Esophagus squamous epithelium (tissue), 5 donors: ENCODE measurements at places on chromosomes 2 and 18.

GRCh38 chr2:155442755-155443372 is 744.4 kb downstream of the KCNJ3 start:
- no peak for DNase-seq

- DNase-seq: no peak
Observed at GRCh38 chr2:16031058-16031847, 90.9 kb downstream of the MYCN start.

DNA sequence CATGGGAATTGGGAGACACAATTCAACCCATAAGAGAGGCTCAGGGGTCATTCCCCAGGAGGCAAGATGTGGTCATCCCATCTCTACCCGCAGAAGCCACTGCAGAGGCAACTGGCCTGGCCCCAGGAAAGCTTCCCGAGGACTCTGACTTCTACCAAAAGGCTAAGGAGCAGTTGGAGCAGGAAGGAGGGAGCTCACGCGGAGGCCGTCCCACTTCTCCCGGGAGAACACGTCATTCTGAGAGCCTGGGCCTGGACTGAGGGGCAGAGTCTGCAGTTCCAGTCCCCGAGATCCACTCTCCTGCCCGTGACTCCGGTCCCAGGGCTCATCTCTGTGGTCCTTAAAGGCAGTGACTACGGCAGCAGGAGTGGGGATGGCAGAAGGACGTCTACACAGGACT is 69.0 kb upstream of the TAF1B start:
- no peak for DNase-seq

- DNase-seq: no peak
Observed at GRCh38 chr18:63346480-63347183, 20.4 kb downstream of the KDSR start.

GRCh38 chr2:194619366-194619765 is 1037.7 kb upstream of the SLC39A10 start:
- DNase-seq: no peak

- no peak for DNase-seq
Observed at GRCh38 chr2:179768765-179769164, 92.6 kb downstream of the ZNF385B start.

- no peak for DNase-seq
Observed at GRCh38 chr2:42930025-42930581, 137.7 kb upstream of the HAAO start.

- DNase-seq: no peak
Observed at GRCh38 chr18:6595666-6596065, 133.8 kb upstream of the ARHGAP28 start.
